ENCODE measurements at places on chromosomes 1 and 21.

GRCh38 chr21:45330075-45330781, 42.5 kb upstream of the POFUT2 start:
- no peak for DNase-seq

DNA sequence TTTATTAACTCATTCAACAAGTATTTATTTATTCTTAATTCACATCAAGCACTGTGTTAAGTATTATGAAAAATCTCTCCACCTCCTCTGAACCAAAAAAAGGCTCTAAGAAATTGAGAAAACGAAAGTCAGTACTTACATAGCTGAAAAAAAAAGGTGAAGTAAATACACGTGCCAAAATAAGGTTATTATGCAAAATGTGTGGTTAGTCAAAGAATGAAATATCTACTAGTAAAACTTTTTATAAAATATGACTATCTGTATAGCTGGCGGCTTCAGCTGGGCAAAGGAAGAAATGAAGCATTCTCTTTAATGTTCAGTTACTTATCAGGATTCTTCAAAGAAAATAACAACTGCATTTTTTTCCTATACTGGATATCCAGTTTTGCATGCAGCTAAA, 35.5 kb upstream of the ASPM start:
- DNase-seq = no peak

DNA sequence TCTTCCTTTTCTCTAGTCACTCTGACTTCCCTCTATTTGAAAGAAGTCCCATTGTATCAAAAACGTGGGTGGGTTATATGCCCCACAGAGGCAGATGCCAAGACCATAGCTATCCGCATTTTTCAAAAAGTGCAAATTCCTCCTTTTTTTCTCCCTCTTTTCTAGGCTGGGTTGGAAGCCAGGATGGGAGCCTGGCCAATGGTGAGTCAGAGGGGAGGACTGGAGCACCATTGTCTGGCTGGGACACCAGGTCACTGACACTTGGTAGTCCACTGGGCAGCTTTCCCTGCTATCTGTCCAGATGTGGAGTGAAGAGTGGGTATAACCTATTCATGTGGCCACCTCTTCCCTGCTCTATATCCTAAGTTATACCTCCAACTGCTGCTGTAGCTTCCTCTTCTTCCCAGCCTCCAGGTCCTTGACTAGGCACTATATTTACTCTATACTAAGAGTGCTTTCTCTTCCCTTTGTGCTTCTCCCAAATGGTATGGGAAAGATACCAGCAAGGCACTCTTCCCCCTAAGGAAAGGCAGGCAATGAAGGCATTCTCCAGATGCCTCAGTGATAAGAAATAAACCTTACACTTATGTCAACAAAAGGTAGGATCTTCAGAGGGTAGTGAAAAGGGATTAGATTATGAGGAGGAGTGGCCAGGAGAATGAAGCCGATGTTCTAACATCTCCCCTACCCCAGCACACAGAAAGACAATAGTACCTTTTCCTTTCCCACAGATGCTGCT, 12.9 kb downstream of the PI4KB start:
- no peak for DNase-seq

DNA sequence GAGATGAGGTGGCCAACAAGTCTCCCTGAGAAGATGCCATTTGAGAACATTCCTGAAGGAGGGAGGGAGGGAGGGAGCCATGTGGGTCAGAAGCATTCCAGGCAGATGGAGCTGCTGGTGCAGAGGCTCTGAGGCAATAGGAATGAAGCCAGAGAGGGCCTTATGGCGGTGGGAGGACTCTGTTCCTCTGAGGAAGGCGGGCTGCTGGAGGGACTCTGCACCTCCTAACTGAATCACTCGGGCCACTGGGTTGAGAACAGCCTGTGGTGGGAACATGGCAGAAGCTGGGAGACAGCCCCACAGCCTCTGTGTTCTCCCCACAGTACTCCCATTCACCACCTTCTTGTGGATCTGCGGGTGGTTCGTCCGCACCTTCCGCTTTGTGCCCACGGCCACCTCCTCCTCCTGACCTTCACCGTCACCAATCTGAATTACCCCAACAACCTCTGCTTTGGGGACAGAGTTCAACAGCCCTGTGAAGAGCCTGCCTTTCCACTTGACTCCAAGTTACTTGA, 2.4 kb upstream of the TMEM125 start:
- no peak for DNase-seq

DNA sequence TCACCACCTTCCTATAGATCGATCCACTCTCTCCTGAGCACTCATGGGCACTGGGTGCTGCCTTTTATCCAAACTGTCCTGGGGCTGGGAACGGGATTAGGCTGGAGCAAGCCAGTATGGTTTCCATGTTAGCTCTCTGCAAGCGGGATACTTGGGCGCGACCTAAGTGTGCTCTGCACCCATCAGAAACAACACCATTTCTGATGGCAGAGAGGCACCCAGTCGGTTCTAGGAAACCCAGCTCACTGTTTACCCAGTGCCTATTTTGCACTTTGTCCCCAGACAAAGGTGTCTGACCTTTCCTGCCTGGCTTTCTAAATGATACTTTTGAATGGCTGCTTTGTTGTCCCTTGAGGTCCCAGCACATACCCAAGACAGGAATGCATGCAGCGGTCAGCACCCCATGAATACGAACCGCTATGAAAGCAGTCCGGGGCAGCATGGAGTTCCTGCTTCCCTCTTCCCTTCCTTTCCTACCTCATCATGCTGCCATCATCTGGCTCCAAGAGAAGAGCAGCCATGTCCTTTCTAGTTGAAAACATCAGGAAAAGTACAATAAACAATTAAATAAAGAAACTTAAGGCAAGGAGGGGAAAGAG, 83.9 kb downstream of the TRABD2B start:
- no peak for DNase-seq

GRCh38 chr1:236397173-236397759, 3.2 kb downstream of the EDARADD start:
- no peak for DNase-seq

GRCh38 chr1:25183126-25183980, 48.9 kb downstream of the SYF2 start:
- no peak for DNase-seq

- DNase-seq = no peak
Measured at GRCh38 chr1:88472298-88472697, 211.8 kb upstream of the PKN2 start.

- no peak for DNase-seq
Measured at GRCh38 chr1:215007880-215008279, 74.7 kb upstream of the KCNK2 start.

DNA sequence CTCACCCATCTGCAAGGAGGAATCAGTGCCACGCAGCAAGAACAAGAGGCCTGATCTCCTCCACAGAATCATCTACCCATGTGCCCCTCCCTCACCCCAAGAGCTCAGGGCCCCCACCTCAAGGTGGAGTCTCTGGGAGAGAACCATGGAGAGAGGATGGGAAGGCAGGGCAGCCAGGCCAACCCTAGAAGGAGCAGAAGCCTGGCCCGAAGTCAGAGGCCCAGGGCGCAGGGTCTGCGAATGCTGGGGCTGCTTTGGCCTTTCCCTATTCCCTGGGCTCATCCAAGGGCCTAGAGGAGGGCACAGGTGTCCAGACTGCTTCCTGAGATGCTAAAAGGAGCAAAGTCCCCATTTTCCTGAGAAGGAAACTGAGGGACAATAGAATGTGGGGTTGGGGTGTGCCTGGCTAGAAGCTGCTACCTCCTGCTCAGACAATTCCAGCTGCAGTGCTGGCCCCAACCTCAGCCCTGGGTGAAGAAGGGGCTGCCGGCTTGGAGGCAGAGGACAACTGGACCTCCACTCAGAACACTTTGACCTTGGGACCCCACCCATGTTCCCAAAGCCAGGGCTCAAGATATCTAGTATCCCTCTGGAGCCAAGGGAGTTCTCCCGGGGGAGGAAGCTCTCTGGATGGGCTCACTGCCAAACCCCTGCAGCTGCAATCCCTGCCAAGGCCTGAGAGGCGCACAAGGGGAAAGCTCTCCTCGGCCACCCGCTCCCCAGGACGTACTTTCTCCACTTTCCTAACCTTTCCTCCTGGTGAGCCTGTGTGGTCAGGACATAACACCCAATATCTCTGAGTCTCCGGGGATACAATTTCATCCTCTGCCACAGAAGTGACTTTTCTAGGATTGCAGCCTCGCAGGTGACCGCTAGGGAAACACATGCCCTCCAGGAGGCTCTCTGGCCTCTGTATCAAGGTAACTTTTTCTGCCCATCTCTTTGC, 16.6 kb upstream of the LEMD1 start:
- no peak for DNase-seq

- DNase-seq = no peak
Measured at GRCh38 chr1:198157847-198158725, 1.3 kb downstream of the NEK7 start.

GRCh38 chr21:32423320-32424190, 11.0 kb downstream of the EVA1C start:
- DNase-seq = no peak

DNA sequence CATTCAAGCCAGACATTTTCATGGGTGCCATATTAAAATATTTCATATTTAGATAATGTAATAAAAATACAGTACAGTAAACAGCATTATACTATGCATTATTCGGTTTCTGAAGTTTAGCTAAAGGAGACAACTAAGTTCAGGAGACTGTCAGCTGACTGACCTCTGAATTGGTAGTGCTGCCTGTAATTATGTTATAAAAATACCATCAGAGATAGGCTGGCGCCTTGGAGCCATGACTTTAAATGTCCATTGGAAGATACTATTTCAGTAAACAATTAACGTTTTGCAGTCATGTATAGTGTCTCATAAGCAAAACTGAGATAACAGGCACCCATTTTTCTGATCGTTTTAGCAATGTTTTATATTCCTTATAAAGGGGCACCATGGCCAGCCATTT, 11.3 kb upstream of the RAB29 start:
- no peak for DNase-seq

- no peak for DNase-seq
Measured at GRCh38 chr1:71755441-71755840, 526.9 kb downstream of the NEGR1 start.

- no peak for DNase-seq
Measured at GRCh38 chr1:59927213-59927612, 640 bp upstream of the CYP2J2 start.

DNA sequence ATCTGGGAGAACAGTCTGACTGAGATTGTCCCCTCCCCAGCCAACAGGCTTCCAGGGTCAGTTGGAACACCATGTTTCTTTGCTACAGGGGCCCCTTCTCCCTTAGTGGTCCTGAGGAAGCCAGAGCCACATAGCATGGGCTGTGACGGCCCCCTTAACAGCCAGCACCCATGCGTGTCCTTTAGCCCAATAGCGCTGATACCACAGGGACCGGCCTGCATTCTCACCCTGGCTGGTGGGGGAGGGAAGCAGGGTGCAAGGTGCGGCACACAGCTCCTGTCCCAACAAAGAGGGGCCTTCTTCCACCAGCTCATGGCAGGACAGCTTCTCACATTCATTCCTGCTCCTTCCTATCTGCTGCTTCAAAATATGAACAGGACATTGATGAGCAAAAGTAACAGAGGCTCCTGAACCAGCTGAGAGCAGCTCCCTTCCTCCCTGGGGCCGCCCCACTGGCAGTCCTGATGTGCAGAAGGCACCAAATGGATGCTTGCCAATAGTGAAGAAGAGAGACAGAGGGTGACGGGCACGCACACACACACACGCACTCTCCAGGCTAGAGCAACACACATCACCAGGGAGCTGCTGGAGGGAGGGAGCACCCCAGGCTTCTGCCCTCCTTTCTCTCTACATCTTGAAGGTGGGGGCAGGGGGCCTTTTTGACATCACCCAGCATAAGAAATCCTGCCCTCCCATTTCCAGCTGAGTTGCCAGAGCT, 99.4 kb downstream of the CRYAA start:
- DNase-seq = no peak

- no peak for DNase-seq
Measured at GRCh38 chr1:31069392-31069791, 3.9 kb upstream of the PUM1 start.

Data from GM18507 (cell line).